ENCODE measurements at places on chromosomes 1 and 21.

GRCh38 chr1:17545356-17545755, 5.9 kb downstream of the ARHGEF10L start:
- peak; percentile 76 for DNase-seq

GRCh38 chr1:42927920-42928505, 30.7 kb downstream of the SLC2A1 start:
- DNase-seq = no peak

- DNase-seq = no peak
These were observed 27.3 kb upstream of the MAGOH start for GRCh38 chr1:53265581-53265980.

DNA sequence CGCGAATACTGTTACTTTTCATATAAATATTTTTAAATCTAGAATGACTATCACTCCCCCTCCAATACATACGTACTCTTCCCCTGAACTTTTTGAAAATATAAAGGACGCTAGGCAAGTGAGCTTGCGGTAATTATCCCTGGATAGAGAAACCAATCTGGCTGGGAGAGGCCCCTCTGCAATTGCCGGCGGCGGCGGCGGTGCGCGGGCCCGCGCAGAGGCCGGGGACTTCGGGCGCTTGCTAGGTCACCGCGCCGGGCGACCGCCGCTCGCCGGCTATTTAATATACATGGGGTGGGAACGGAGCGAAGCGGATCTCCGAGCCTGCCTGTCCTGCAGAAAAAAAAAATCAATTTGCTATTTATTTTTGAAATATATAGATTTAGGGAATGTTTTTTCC, 416.3 kb upstream of the ESRRG start:
- DNase-seq = no peak

- DNase-seq = peak; percentile 75
These were observed 47.3 kb upstream of the CNN3 start for GRCh38 chr1:94974241-94974640.

- DNase-seq = no peak
These were observed 123.9 kb downstream of the ZBTB18 start for GRCh38 chr1:244174922-244175521.

GRCh38 chr21:41317458-41317857, 857 bp downstream of the FAM3B start:
- no peak for DNase-seq

DNA sequence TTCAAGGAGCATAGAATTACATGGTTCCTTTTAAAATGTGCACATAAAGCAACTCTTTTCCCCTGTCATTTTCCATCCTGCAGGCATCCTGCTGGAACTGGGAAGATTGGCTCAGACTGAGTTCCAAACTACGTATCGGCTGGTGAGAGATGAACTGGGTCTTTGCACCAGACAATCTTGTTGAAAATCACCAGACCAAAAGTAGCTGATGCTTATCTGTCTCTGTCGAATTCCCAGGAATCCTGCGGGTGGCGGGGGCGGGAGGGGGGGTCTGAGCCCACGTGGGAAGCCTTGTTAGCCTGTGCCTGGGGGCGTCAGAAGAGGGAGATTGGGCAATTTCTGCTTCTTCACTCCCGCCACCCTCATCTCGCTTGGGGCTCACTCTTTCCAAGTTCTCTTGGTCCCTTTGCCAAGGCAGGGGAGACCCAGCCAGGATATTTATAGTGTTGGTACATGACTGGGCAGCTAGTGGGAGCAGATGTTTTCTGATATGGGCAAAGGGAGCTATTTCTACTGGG, 90.1 kb upstream of the SLC25A33 start:
- DNase-seq = peak; percentile 54

DNA sequence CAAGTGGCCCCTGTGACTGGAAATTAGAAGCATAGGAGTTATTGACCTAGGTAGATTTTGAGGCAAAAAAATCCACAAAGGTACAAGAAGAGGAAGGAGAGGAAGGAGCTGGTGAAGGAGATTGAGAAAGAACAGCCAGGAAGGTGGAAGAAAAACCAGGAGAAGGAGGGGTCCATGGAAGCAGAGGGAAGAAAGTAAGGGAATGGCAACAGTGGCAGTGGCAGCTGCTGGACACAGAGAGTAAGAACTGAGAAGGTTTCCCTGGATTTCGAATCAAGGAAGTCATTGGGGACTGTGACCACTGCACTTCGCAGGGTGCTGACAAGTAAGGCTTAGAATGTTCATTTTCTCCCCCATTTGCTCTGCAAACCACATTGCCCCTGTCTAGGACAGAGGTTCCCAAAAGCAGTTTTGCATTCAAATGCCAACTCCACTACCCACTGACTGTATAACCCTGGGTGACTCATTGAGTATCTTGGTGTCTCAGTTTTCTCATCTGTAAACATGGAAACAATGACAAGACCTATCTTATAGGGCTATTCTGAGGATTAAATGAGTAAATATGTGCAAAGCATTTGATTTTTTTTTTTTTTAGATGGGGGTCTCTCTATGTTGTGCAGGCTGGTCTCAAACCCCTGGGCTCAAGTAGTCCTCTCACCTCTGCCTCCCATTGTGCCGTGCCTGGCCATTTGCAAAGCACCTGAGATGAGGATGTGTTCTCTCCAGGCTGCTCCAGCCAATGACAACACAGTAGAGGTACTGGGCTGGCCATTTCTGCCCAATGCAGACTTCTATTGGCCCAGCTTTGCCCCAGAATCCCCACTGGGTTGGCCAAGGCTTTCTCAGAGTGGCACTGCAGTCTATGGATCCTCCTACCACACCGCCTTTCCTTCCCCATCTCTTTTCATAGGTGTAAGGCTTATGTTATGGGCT, 9.3 kb upstream of the CAPN2 start:
- DNase-seq = peak; percentile 70

GRCh38 chr1:78004719-78005447, at the start of gene DNAJB4:
Gene DNAJB4, plus strand, starts transcription at chr1:78004939. Its CDS starts 172 bp downstream, at chr1:78005111.
- DNase-seq = peak; percentile 99

GRCh38 chr1:43351421-43352350, 7.1 kb upstream of the CDC20 start:
- DNase-seq = no peak

DNA sequence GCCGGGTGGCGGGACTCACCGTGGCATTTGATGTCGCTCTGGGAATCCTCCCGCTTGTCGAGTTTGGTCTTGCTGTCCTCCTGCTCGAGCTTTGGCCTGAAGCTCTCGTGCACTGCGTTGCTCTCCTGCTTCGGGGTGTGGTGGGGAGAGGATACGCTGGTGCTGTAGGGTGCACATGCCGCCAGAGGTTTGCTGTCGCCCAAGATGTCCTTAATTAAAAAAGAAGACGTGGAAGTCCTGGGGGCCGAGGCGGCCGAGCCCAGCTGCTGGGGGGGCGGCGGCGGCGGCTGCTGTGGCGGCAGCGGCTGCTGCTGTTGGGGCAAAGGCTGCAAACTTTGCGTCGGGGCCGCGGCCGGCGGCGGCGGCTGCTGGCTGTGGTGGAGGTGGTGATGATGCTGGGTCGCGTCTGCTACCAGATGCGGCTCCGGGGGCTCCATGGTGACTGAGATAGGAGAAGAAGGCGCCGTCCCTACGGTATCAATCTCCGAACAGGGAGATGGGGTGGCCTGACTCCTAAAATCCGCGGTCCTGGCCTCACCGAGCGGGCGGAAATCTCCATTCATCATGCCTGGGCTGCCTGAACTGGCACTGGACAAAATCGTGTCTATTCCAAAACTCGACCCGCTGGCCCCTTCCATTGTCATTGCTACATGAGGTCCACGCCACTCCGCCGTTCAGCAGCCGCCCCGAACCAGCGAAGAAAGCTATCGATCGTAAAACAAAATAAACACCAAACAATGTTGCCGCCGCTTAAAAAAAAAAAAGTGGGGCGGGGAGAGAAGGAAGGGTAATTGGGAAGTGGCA, at the start of gene BARHL2:
Gene BARHL2 (minus strand): TSS at position 751 of the 804 bp plus-strand sequence. CDS start 107 bp downstream, at position 644.
- no peak for DNase-seq

DNA sequence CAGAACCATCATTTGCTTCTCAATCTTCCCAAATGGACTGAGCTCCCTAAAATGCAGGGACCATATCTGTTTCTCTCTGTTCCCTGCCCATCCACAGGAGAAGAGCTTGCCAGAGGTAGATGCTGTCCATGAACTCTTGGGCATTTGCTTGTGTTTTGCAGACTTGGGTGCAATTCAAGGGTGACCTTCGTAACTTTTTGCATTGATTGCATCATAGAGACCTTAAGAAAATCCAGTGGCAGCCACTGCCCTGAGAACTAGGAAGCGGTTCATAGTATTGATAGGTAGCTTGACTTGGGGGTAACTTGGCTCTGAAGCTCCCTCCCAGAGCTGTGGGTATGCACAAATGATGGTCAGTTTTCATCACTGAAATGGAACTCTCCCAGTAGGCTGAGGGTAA, 34.3 kb upstream of the EDEM3 start:
- DNase-seq = no peak

GRCh38 chr1:54597455-54598030, 25.8 kb downstream of the FAM151A start:
- no peak for DNase-seq

DNA sequence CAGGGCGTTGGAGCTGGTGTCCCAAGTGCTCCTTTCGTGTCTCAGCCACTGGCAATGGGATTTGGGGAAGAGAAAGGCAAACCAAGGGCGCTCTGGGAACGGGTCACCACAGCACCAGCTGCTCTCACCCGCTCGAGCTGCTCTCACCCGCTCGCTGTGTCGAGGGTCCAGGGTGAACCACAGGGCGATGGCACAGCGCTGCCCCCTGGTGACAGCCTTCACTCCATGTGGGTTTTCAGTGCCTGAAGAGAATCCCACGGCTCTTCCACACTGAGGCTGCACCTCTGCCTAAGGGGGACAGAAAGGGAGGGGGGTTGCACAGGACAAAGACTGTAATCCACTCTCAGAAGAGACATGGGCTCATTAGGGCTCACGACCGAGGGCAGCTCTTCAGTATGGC, 7.1 kb upstream of the CLDN19 start:
- no peak for DNase-seq

DNA sequence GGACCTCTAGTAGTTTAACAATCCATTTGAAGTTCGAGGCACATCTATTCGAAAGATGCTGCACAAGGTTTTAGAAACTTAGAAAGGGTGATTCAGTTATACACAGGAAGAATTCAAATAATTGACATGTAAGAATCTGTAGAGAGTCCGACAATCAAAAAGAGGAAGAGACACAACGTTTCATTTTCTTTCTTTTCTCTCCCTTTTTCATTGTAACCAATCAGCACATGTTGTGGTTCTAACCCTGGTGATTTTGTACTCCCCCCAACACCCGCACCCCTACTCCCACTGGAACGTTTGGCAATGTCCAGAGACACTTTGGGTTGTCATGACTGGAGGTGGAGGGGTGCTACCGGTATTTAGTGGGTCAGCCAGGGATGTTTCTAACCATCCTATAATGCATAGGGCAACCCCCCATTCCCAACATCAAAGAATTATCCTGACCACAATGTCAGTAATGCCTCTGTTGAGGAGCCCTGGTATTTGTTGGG, 4.9 kb downstream of the TGFB2 start:
- DNase-seq = no peak

- DNase-seq = no peak
These were observed 498.7 kb downstream of the SMYD3 start for GRCh38 chr1:246008363-246008831.

DNA sequence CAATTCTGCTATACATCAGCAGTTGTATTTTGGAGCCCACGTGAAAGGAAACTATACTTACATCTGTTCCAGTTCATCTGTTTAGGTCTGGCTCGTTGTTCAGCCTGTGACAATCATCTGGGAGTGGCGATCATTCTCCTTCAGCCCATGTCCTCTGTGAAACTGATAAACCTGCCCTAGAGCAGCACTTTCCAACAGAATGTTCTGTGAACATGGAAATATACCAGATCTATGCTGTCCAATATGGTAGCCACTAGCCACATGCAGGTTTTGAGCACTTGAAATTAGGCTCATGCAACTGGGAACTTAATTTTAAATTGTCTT, 24.5 kb upstream of the COQ8A start:
- no peak for DNase-seq

- DNase-seq = no peak
These were observed 71.4 kb downstream of the SYT6 start for GRCh38 chr1:114082304-114082630.

Measured in iris pigment epithelial cell (primary cell).